ENCODE measurements at places on chromosomes 6 and 20.
A peak's percentile ranks its signal among the peaks of the same experiment; 100 is the strongest.

DNA sequence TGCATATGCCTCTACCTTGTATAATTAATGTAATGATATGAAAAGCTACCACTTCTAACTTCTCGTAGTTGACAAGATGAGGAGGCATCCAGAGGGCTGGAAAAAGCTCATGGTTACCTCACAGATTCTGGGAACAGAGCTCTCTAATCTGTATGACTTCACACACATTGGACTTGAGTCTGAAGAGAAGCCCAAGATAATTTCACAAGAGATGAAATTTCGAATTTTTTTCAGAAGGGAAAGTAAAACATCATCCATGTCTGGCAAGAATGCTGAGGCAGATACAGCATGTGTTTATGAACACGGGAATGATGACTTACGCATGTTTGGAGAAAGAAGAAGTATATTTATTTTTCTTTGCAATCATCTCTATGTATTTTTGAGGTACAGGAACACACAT lies 141.8 kb upstream of the TENT5A start:
- no peak for DNase-seq

GRCh38 chr6:45990162-45990561 lies 25.5 kb downstream of the CLIC5 start:
- DNase-seq: no peak

GRCh38 chr20:45016089-45016671 lies 49.9 kb downstream of the STK4 start:
- DNase-seq: no peak

DNA sequence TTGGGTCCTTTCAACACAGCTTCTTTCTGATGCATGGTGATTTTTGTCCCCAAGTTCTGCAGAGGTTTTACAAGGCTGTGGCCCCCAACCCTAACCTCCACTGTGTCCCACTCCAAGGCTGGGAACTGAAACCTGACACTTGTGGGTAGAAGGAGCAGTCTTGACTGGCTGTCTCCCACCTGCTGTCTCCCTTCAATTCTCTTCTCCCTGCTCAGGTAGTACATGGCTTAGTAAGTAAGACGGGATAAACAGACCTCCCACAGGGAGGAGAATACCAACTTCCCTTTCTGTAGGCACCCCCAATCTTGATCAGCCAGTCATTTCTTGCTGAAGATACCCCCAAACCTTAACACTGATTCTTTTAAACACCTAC lies 25.0 kb downstream of the TGM6 start:
- DNase-seq: no peak

- no peak for DNase-seq
These were observed 67.2 kb downstream of the SLC22A1 start for GRCh38 chr6:160188773-160189172.

DNA sequence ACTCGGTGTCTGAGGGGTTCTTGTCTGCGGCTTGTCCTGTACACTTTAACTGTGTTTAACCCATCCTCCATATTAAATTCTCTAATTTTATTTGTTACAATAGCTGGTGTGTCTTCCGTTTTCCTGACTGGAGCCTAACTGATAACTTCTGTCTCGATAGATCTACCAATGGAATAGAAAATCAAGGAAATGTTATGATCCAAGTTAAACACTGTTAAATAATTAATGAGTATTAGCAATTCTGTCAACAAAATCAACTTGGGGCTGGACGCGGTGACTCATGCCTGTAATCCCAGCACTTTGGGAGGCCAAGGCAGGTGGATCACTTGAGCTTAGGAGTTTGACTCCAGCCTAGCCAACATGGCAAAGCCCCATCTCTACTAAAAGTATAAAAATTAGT lies 81.7 kb downstream of the DNAH8 start:
- DNase-seq: no peak

DNA sequence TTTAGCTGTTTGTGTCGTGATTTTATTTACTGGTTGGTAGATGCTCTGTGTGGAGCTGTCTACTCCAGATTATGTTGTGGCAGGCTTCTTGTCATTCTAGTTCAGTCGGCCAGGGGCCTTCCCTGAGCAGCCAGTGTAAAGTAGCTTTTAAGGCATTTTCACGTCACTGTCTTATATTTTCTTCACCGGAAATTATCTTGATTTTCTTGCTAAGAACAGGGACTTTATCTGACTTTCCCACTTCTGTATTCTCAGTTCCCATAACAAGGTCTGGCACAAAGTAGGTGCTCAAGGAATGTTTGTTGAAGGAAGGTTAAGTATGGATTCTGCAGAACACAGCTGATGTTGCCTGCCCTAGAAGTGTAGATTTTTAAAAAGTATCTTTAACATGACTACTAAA lies 868 bp downstream of the LTV1 start:
- DNase-seq: no peak

- no peak for DNase-seq
These were observed 569.9 kb downstream of the KIF16B start for GRCh38 chr20:16003310-16003709.

- no peak for DNase-seq
These were observed 22.5 kb downstream of the PLAGL2 start for GRCh38 chr20:32184961-32185603.

DNA sequence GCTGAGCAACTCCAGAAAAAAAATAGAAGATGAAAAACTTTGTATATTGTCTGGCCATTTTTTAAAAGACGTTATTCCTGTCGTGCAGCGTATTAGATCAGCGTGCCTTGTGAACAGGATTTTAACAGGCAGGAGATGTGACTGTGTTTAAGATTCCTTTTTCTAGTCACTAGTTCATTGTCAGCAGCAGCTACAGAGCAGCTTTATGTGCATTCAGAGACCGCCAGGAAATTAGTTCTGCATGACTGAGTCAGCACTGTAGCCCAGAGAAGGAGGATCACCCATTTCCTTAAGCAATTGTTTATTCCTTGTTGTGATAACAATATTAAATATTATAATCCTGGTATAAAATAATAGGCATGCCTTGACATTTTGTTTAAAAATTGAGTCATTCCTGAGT lies 75.4 kb upstream of the ADGRB3 start:
- no peak for DNase-seq

DNA sequence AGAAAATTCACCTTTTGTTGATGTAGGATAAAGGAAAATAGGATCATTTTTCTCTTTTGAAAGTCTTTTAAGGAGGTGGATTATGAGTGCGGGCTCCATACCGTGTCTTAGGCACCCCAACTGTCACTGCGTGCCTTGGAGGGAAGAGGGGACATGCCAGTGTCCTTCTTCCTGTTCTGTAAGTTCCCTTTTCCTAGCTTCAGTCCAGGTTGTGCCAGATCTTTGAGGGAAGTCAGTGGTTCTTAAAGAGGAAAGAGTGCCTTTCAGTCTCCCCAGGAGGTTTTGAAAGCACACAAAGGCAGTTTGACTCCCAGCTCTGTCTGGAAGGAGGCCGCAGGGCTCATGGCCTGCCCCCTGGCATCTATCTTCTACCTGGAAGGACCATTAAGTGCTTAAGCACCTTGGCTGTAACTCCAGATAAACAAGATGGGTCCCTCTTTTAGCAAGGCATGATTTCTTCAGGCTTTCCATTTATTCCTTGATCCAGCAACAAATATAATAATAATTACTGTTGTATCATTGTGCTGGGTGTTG lies 13.0 kb downstream of the EFCAB8 start:
- DNase-seq: no peak

GRCh38 chr20:50561379-50562078 lies 51.3 kb downstream of the PTPN1 start:
- peak; percentile 68 for DNase-seq

DNA sequence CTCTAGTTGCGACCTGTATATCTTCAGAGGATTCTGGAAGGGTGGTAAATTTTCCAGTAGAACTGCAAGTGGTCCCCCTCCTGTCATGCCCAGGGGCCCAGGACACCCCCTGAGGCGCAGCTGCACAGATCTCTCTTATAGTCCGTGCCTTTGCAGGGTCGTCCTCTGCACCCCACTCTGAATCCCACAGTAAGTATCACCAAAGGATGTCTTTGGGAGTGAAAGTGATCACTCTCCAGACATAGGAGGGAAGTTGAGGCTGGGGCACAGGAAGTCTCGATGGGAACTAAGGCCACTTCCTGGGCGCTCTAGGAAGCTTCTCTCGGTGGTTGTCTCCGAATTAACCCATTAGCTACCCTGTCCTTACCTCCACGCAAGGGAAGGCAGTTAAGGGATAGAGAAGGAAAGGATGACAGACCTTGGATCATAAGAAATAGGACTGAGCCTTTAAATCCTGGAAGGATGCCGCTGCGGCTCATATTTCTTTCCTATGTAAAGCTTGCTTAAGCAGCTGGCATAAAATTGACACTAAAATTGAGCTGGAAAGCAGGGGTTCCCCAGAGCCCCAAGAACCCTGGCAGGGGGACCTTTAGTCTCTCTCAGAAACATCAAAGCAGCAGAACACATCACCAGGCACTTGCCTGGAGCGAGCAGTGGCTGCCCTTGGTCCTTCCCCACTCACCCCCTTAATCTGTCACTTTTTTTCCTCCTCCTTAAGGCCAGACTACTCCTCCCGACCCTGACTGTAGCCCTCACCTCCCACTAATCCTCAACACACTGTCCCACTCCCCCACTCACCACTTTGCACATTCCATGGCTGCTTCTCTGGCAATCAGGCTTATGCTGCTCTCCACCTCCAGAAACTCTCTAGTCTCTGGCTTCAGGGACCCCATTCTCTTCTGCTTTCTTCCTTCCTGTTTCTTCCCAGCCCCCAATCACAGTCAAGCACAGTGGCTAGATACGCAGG lies at the start of gene ZKSCAN4:
ZKSCAN4 (minus strand) TSS at position 261 of the 967 bp plus-strand sequence. CDS start 289 bp downstream, outside the sequence.
- peak; percentile 93 for DNase-seq

GRCh38 chr20:44405257-44405656 lies 49.8 kb downstream of the HNF4A start:
- DNase-seq: no peak

All from CD4-positive, CD25-positive, alpha-beta regulatory T cell (primary cell).